ENCODE measurements at places on chromosomes 16 and 17. TPM values are rescaled to one million over a fixed set of nuclear protein-coding genes. Genes with fewer than 3 reads are reported as not detected.

Gene TSNAXIP1
- total RNA-seq = 0.90 TPM

Gene CD300A
- total RNA-seq = not detected

Gene MYH13
- total RNA-seq = not detected

Gene MFAP4
- total RNA-seq = not detected

Gene TMIGD1
- total RNA-seq = not detected

Gene RSKR
- 5.6 TPM for total RNA-seq

Gene ESRP2
- under 0.01 TPM for total RNA-seq

Gene APOH
- not detected for total RNA-seq

Gene DNAH17
- total RNA-seq = 0.09 TPM

Gene ACSM2A
- not detected for total RNA-seq

Gene TMC6
- 21.4 TPM for total RNA-seq

Gene MT1G
- not detected for total RNA-seq

Gene C17orf107
- 1.6 TPM for total RNA-seq

Gene P2RX5
- total RNA-seq = 0.18 TPM

Gene ZMYND15
- total RNA-seq = under 0.01 TPM

Gene TPSAB1
- total RNA-seq = not detected

Gene G6PC1
- not detected for total RNA-seq

Gene ARHGDIA
- 167 TPM for total RNA-seq

Gene TP53TG3F
- not detected for total RNA-seq

Gene WNT3
- 1.6 TPM for total RNA-seq

All from endothelial cell of coronary artery (primary cell).